GM12878 (cell line): ENCODE measurements at places on chromosomes 12 and 14. TPM values are rescaled to one million over a fixed set of nuclear protein-coding genes. Genes with fewer than 3 reads are reported as not detected.

OAS2 gene
- 50.0 and 51.5 TPM in 2 replicates for polyA plus RNA-seq

LRRC43 gene
- polyA plus RNA-seq: not detected in 2 replicates

SERPINA10 gene
- not detected in 2 replicates for polyA plus RNA-seq

GLT1D1 gene
- 3.8 and 4.1 TPM in 2 replicates for polyA plus RNA-seq

HEBP1 gene
- polyA plus RNA-seq: 0.18 and 0.32 TPM in 2 replicates

FOXN4 gene
- not detected in 2 replicates for polyA plus RNA-seq

PLA2G1B gene
- not detected in 2 replicates for polyA plus RNA-seq

PTPRQ gene
- not detected in 2 replicates for polyA plus RNA-seq

KRT2 gene
- polyA plus RNA-seq: not detected in 2 replicates

LBHD2 gene
- polyA plus RNA-seq: not detected in 2 replicates

RERGL gene
- polyA plus RNA-seq: not detected in 2 replicates

BMP4 gene
- polyA plus RNA-seq: 1.8 and 1.9 TPM in 2 replicates

CLEC14A gene
- not detected in 2 replicates for polyA plus RNA-seq

HOXC10 gene
- not detected in 2 replicates for polyA plus RNA-seq

OASL gene
- polyA plus RNA-seq: 2.7 TPM in 2 replicates

FAIM2 gene
- polyA plus RNA-seq: not detected in 2 replicates

SLC16A7 gene
- polyA plus RNA-seq: 5.2 and 6.5 TPM in 2 replicates

IRAK4 gene
- polyA plus RNA-seq: 19.4 and 20.1 TPM in 2 replicates

RNU4-1 gene
- 3.5 and 3.7 TPM in 2 replicates for polyA plus RNA-seq

NGB gene
- not detected in 2 replicates for polyA plus RNA-seq

BBOF1 gene
- polyA plus RNA-seq: 1.4 and 1.7 TPM in 2 replicates

PLEKHD1 gene
- not detected in 2 replicates for polyA plus RNA-seq

GPR84 gene
- polyA plus RNA-seq: 3.8 and 4.0 TPM in 2 replicates

PPP1R1A gene
- 0.11 TPM in 1 of 2 replicates, not detected in the other for polyA plus RNA-seq

CLEC4D gene
- not detected in 2 replicates for polyA plus RNA-seq

CCDC177 gene
- not detected in 2 replicates for polyA plus RNA-seq

RD3L gene
- not detected in 2 replicates for polyA plus RNA-seq

ANHX gene
- polyA plus RNA-seq: not detected in 2 replicates

DAZAP2 gene
- polyA plus RNA-seq: 129 and 132 TPM in 2 replicates

LLPH gene
- polyA plus RNA-seq: 76.8 and 83.4 TPM in 2 replicates

ALX1 gene
- polyA plus RNA-seq: not detected in 2 replicates

ZDHHC22 gene
- polyA plus RNA-seq: not detected in 2 replicates

PRH2 gene
- 0.50 TPM in 1 of 2 replicates, not detected in the other for polyA plus RNA-seq

LRP1 gene
- polyA plus RNA-seq: 0.14 and 0.28 TPM in 2 replicates

BCAT1 gene
- polyA plus RNA-seq: 136 and 153 TPM in 2 replicates

CCDC184 gene
- not detected in 2 replicates for polyA plus RNA-seq

CHMP4A gene
- polyA plus RNA-seq: 88.5 and 89.4 TPM in 2 replicates

FGF23 gene
- polyA plus RNA-seq: not detected in 2 replicates

TROAP gene
- polyA plus RNA-seq: 52.7 and 59.3 TPM in 2 replicates

ITPK1 gene
- 21.7 and 24.5 TPM in 2 replicates for polyA plus RNA-seq

TMEM229B gene
- polyA plus RNA-seq: 0.72 and 1.3 TPM in 2 replicates

NOS1 gene
- polyA plus RNA-seq: not detected in 2 replicates

C12orf54 gene
- polyA plus RNA-seq: 3.6 and 4.2 TPM in 2 replicates

PDZRN4 gene
- not detected in 2 replicates for polyA plus RNA-seq

CCDC197 gene
- polyA plus RNA-seq: not detected in 2 replicates

LIN7A gene
- polyA plus RNA-seq: 0.35 and 0.41 TPM in 2 replicates

RNASE2 gene
- not detected in 2 replicates for polyA plus RNA-seq

TIGAR gene
- 40.6 and 44.7 TPM in 2 replicates for polyA plus RNA-seq

PIGH gene
- 25.0 and 28.1 TPM in 2 replicates for polyA plus RNA-seq

OTX2 gene
- polyA plus RNA-seq: not detected in 2 replicates

DDN gene
- polyA plus RNA-seq: 0.83 and 1.0 TPM in 2 replicates

SYNE3 gene
- polyA plus RNA-seq: 12.7 and 13.0 TPM in 2 replicates

OLR1 gene
- polyA plus RNA-seq: not detected in 2 replicates

KRT78 gene
- polyA plus RNA-seq: not detected in 2 replicates
